Activated naive CD4-positive, alpha-beta T cell (primary cell): ENCODE measurements at places on chromosomes 2 and 18.

GRCh38 chr2:51413726-51414125, 381.8 kb upstream of the NRXN1 start:
- DNase-seq, result no peak

GRCh38 chr18:72899338-72899737, 31.6 kb upstream of the NETO1 start:
- DNase-seq, result no peak

- no peak for DNase-seq
Observed at GRCh38 chr2:75162259-75162658, 37.1 kb downstream of the TACR1 start.

GRCh38 chr2:98519156-98519555, 74.5 kb downstream of the INPP4A start:
- DNase-seq, result no peak

DNA sequence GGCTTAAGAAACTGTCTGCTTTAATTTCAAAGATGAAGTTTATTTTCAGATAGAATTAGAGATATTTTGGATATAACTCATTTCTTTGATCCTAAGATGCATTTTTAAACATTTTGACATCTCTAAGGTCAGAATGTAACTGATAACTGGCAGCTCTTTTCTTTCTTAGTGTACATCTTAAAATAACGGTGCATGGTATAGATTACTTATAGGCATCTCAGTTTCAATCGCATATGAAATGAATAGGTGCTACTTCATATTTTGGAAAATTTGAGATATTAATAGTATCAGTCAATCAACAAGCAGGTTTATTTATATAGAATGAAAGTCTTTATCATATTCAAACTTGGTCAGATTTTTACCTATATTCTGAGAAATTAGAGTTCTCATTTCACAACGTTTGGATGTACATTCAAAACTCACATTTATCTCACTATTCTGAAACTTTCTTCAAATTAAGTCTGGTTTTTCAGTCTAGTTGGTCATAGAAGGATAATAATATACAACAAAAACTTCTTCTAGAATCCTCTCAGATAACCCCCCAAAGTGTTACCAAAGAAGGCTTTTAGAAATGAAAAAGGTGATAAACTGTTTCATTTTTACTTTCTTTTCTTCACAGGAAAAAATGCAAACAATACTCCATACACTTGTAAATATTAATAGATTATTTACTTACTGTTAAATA, 122.8 kb upstream of the WDSUB1 start:
- DNase-seq, result no peak

- DNase-seq, result no peak
Observed at GRCh38 chr18:60003610-60004185, 103.9 kb downstream of the PMAIP1 start.

DNA sequence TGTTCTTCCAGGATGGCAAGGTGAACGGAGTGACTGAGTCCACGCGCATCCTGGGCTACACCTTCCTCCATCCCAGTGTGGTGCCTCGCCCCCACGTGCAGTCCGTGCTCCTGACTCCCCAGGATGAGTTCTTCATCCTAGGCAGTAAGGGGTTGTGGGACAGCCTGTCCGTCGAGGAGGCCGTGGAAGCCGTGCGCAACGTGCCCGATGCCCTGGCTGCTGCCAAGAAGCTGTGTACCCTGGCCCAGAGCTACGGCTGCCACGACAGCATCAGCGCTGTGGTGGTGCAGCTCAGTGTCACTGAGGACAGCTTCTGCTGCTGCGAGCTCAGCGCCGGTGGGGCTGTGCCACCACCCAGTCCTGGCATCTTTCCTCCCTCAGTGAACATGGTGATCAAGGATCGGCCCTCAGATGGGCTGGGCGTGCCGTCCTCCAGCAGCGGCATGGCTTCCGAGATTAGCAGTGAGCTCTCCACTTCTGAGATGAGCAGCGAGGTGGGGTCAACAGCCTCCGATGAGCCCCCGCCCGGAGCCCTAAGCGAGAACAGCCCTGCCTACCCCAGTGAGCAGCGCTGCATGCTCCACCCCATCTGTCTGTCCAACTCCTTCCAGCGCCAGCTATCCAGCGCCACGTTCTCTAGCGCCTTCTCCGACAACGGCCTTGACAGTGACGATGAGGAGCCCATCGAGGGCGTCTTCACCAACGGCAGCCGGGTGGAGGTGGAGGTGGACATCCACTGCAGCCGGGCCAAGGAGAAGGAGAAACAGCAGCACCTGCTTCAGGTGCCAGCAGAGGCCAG, 263.1 kb downstream of the PHLPP1 start:
- no peak for DNase-seq

DNA sequence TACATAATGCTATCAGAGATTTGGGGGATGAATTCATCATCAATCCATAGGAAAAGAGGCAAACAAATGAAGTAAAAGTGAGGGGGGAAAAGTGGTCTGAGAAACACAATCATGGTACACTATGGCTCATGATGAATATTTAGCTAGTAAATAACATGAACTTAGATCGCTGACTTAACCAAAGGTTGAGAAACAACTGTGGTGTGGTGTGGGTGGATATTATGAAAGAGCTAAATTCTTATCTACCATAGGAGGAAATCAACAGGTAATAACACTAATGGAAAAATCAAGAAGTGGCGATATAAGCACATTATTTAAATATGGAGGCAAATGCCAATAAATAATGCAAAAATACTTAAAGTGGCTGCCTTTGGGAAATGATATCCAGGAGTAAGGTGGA, 12.2 kb upstream of the TPRKB start:
- no peak for DNase-seq

DNA sequence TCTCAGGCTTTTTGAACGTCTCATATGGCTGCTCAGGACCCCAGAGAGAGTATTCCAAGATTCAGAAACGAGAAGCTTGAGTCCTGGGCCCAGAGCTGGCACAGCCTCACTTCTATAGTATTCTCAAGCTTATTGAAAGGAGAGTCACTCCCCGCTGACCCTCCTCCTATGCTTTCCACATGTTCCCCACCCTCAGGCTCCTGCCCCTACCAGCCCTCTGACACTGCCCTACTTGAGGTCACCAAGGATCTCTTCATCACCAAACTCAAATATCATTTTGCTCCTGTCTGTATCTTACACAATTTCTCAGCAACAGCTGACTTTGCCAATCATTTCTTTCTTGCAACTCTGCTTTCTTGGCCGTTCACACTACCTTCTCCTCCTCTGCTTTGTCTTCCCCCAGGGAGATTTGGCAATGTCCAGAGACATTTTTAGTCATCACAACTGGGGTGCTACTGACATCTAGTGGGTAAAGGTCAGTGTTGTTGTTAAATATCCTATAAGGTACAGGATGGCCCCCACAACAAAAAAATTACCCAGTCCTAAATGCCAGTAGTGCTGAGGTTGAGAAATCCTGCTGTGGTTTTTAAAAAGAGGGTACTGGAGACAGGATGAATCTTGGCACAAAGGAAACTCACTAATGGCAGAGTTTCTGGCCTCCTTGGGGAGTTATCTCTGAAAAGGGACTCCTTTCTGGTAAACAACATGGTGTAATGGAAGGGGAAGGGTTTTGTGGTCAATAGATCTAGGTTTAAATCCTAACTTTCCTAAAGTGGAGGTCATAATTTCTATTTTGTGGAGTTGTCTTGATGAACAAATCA, 26.9 kb upstream of the INSIG2 start:
- DNase-seq, result no peak

DNA sequence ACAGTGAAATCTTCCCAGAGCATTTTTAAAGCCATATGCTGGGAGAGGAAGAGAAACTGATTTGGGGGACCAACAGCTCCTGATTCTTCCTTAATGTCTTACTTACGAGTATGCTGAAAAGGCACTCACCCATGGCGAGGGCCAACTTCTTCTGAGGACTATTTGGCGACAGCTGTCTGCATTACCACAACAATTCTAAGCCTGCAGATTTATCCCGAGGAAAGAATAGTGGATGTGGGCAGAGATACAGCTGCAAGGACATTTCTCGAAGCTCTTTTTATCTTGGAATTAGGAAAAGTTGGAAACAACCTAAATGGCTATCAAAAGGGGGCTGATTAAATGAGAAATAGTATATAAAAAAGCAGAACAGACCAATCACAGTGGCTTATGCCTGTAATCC, 40.3 kb upstream of the FHL2 start:
- DNase-seq, result no peak

DNA sequence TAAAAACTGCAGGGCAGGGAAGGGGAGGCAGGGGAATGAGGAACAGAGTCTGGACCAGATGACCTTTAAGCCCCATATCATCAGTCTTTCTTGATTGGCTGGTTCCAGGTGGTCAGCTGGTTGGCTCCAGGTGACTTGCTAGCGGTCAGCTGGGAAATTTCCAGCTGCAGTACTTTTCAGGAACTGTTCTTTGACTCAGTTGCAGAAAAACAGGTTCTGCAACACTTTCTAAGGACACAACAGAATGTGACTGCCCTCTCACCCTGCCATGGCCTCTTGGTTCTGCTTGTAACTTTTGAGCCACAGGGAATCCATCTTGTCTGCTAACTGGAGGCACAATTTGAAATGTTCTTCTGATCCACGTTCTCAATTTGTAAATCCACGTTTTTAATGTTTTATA, 278.3 kb upstream of the LRATD1 start:
- no peak for DNase-seq

GRCh38 chr18:12405066-12405465, 2.7 kb upstream of the PRELID3A start:
- no peak for DNase-seq

- DNase-seq, result no peak
Observed at GRCh38 chr18:524466-524865, 24.0 kb upstream of the COLEC12 start.

GRCh38 chr2:101699755-101700461, 2.4 kb downstream of the MAP4K4 start:
- DNase-seq, result no peak

DNA sequence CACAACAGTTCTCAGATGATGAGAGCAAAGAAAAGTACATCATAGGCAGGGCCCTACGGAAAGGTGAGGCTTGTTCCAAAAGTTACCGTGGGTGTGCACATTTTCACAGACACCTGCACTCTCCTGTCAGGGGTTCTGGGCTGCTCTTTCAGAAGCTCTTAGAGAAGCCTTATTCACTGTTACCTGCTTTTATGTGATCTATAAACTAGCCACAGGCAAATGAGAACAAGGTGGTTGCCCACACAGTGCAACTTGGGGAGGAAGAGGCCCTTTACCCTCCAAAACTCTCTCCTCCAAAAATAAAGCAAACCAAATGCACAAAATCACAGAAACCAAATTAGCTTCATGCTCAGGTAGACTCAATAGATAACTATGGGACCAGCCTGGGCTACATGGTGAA, 11.1 kb upstream of the CUL3 start:
- no peak for DNase-seq

DNA sequence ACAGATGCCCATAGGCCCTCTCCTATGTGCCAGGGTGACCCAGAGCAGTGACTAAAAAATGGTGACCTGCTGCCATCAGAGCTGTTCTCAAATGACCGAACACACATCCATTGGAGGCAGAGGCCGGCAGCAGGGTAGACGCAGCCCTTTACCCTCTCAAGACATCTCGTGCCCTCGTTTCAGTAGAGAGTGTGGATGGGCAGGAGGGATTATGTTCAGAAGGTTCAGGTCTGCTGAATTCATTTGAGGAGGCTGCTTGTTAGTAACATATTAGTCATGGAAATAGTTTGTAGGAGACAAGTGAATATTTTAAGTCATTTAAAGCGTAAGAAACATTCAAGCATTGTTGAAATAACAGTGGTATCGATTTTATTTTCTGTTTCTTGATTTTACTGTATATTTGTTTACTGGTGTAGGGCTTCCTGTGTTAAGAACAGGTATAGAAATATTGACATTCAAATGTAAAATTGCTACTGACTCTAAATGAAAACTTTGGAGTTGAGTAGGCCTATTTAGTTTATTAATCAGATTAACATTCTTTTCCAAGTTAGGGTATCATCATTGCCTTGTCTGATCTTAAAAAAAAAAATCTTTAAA, 82.6 kb downstream of the ZNF532 start:
- no peak for DNase-seq

- no peak for DNase-seq
Observed at GRCh38 chr2:89763581-89764485, 1072.4 kb downstream of the RPIA start.

- no peak for DNase-seq
Observed at GRCh38 chr2:16091576-16092282, 151.4 kb downstream of the MYCN start.

GRCh38 chr2:181185421-181185820, 205.0 kb downstream of the UBE2E3 start:
- no peak for DNase-seq

DNA sequence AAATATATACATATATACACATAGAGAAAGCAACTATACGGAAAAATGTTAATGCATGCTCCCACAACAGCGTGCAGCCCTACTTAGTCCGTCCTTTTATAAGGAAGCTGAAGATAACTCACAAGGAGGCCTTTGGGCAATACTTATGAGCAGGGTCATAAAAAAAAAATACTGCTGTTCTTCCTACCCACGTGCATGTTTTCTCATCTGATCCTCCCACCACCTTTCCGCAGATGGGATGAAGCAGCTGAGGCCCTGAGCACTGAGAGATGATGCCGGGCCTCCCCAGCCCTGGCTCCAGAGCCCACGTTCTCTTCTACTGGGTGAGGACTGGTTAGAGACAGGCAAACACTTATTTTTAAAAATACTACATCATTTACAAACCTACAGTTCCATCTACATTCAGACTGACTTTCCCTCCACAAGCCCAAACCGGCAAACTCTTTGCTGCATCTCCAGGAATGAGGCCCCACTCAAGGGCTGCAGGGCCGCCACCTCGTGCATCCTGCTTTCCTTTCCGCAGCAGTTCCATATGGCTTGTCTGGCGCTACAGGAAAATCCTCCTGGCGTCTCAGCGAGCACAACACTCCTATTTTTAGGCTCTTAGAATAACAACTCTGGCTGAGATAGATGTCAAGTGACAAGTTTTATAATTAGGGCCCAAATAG, 41.6 kb downstream of the TBC1D8 start:
- no peak for DNase-seq

DNA sequence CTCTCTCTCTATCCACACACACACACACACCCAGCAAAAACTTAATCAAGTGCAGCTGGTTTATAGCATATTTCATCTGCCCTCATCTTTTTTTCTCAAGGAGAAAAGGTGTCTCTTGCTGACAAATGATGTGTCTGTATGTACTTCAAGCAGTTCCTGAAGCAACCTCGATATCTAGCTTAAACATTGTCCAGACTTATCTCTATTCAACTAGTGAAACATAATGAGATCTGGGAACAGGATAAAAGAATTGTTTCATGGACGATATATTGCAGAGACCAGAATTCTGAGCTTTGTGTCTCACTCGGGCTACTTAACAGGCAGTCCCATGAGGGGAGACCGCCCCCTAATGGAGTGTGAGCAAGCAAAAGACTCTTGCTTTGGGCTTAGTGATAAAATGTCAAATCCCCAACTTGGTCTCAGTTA, 929.2 kb upstream of the SOX11 start:
- no peak for DNase-seq

GRCh38 chr2:222671259-222672067, at the start of gene MOGAT1:
MOGAT1 (plus strand) TSS chr2:222671658; CDS start chr2:222671786, 128 bp downstream.
- no peak for DNase-seq

DNA sequence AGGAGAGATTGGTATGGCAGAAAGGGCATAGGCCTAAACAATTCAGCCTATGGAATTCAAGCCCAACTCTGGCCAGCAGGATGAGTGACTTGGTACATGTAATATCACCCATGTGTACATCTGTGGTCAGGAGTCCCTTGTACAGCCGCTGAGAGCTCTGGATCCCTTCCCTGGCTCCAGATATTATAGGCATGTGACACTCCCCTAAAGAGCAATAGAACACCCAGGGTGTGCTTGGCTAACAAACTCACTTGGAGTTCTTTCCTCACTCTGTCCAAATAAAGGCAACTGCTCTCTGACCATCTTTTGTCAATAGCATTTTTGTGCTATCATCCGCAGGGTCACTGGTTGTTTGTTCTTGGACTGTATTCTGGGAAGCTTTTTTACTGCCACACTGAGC, 197.4 kb upstream of the NCKAP5 start:
- DNase-seq, result no peak
